Endothelial cell (in vitro differentiated cells): ENCODE measurements at places on chromosomes 4 and X. TPM values are rescaled to one million over a fixed set of nuclear protein-coding genes. Genes with fewer than 3 reads are reported as not detected.

VGLL1 gene
- not detected for total RNA-seq

CASP6 gene
- 76.4 TPM for total RNA-seq

MAGEB17 gene
- total RNA-seq = not detected

SLC9B1 gene
- total RNA-seq = 1.6 TPM

SPIN2A gene
- 1.6 TPM for total RNA-seq

HCFC1 gene
- total RNA-seq = 74.6 TPM

KCNE5 gene
- total RNA-seq = 9.4 TPM

STOX2 gene
- 4.8 TPM for total RNA-seq

EFHC2 gene
- total RNA-seq = 0.41 TPM

ZBTB49 gene
- total RNA-seq = 13.3 TPM

GRID2 gene
- total RNA-seq = 11.6 TPM

TMEM154 gene
- 6.7 TPM for total RNA-seq

MAGEB2 gene
- not detected for total RNA-seq

MAGEA11 gene
- total RNA-seq = not detected

LRIT3 gene
- 0.95 TPM for total RNA-seq

STPG2 gene
- total RNA-seq = 2.5 TPM

GRIA2 gene
- 0.13 TPM for total RNA-seq

UGT2A1 gene
- total RNA-seq = not detected

OTC gene
- not detected for total RNA-seq

SMPX gene
- not detected for total RNA-seq

GRIA3 gene
- total RNA-seq = 0.51 TPM

ATP1B4 gene
- not detected for total RNA-seq

SSX2B gene
- not detected for total RNA-seq

CSN1S1 gene
- total RNA-seq = not detected

PCYT1B gene
- 26.1 TPM for total RNA-seq

NDST3 gene
- total RNA-seq = 11.9 TPM

IL21 gene
- total RNA-seq = not detected
